Left cardiac atrium (tissue), 4 donors: ENCODE measurements at places on chromosomes 6 and 20. TPM values are rescaled to one million over a fixed set of nuclear protein-coding genes. Genes with fewer than 3 reads are reported as not detected.

The PHACTR1 gene
- total RNA-seq: 12.2 TPM

The HUS1B gene
- not detected for total RNA-seq

The CALHM4 gene
- not detected for total RNA-seq

The FOXC1 gene
- 5.5 TPM for total RNA-seq

The FOXA2 gene
- total RNA-seq: not detected

The NCOA6 gene
- 19.8 TPM for total RNA-seq

The CDH22 gene
- total RNA-seq: 5.8 TPM

The OLIG3 gene
- not detected for total RNA-seq

The SLC17A9 gene
- total RNA-seq: 2.1 TPM

The BPIFB2 gene
- not detected for total RNA-seq

The FOXO3 gene
- 38.6 TPM for total RNA-seq

The XKR7 gene
- total RNA-seq: not detected

The OR12D3 gene
- not detected for total RNA-seq

The HMGA1 gene
- total RNA-seq: 36.2 TPM

The VARS2 gene
- 18.7 TPM for total RNA-seq

The OPN5 gene
- total RNA-seq: not detected

The MEI4 gene
- total RNA-seq: 0.85 TPM

The SIRPD gene
- total RNA-seq: not detected

The CST2 gene
- total RNA-seq: not detected

The DHX35 gene
- total RNA-seq: 12.4 TPM

The NHSL1 gene
- total RNA-seq: 45.1 TPM

The SNPH gene
- 4.6 TPM for total RNA-seq

The ECT2L gene
- total RNA-seq: 0.62 TPM

The ESF1 gene
- 11.6 TPM for total RNA-seq

The CASP8AP2 gene
- total RNA-seq: 11.2 TPM

The BFSP1 gene
- 0.68 TPM for total RNA-seq

The IL17A gene
- not detected for total RNA-seq

The PRSS16 gene
- total RNA-seq: 0.88 TPM

The THEMIS gene
- 0.63 TPM for total RNA-seq

The FILIP1 gene
- total RNA-seq: 85.8 TPM

The ZNF165 gene
- total RNA-seq: 0.44 TPM

The CHMP4B gene
- total RNA-seq: 82.2 TPM

The SRMS gene
- not detected for total RNA-seq

The DZANK1 gene
- total RNA-seq: 0.92 TPM

The CAGE1 gene
- total RNA-seq: 0.06 TPM

The THBS2 gene
- total RNA-seq: 74.8 TPM

The MYLK2 gene
- 0.55 TPM for total RNA-seq

The SLC17A3 gene
- total RNA-seq: not detected

The ULBP1 gene
- 0.12 TPM for total RNA-seq

The TPX2 gene
- 2.0 TPM for total RNA-seq

The CPNE5 gene
- 63.5 TPM for total RNA-seq

The TMEM217 gene
- 0.62 TPM for total RNA-seq

The CRYBG1 gene
- 5.6 TPM for total RNA-seq

The SLC17A1 gene
- total RNA-seq: not detected

The C20orf202 gene
- total RNA-seq: 0.24 TPM

The ECI2 gene
- total RNA-seq: 82.9 TPM

The RSPH3 gene
- 9.1 TPM for total RNA-seq

The EFCAB8 gene
- not detected for total RNA-seq

The HCRTR2 gene
- not detected for total RNA-seq

The TTBK1 gene
- 0.24 TPM for total RNA-seq

The MYL9 gene
- total RNA-seq: 1,946 TPM

The GTF3C6 gene
- total RNA-seq: 80.5 TPM

The C4B gene
- 177 TPM for total RNA-seq

The SLX4IP gene
- 3.1 TPM for total RNA-seq
